ENCODE measurements at places on chromosomes 1 and 21.

DNA sequence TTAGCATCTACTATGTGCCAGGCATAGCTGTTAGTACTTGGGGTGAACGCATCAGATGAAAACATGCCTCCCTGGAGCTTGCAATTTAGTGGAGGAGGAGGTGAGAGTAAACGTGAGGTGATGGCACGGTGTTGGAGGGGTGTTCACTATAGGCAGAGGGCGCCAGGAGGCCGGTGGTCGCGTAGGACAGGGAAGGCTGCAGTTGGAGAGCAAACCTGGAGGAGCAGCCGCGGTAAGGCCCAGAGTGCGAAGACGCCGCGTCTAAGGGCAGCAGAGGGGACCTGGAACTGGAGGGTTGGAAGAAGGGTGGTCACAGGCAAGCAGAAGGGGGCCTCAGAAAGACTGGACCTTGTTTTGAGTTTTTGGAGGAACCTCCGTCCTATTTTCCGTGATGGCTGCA, 30.2 kb upstream of the TRIM17 start:
- no peak for DNase-seq

DNA sequence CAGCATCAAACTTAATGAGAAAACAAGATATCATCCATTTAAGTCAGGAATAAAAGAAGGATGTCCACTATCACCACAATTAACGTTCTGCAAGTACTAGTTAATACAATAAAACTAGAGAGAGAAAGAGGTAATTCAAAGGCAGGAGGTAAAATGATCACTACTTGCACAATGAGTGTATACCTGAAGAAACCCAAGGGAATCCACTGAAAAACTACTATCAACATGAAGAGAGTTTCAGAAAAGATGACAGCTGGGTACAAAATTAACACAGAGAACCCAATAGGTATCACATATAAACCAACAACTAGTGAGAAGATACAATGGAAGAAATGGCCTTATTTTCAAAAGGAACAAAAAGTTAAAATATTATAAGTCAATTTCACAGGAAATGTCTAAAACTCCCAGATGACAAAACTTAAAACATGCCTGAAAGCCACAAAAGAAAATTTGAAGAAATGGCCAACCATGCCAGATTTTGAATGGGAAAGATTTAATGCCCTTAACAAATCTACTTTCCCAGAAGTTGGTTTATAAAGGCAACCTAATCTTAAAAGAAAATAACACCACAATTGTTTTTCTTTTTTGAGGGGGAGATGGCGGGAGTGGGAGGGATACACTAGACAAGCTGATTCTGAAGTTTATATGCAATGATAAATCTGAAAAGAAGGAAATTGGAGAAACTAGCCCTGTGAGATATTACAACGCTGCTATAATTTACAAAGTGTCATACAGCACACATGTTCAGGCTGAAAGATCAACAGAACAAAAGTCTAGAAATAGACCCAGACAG, 17.8 kb downstream of the VPS26C start:
- DNase-seq = no peak

- DNase-seq = no peak
Measured at GRCh38 chr1:173255214-173255813, 48.2 kb upstream of the TNFSF4 start.

DNA sequence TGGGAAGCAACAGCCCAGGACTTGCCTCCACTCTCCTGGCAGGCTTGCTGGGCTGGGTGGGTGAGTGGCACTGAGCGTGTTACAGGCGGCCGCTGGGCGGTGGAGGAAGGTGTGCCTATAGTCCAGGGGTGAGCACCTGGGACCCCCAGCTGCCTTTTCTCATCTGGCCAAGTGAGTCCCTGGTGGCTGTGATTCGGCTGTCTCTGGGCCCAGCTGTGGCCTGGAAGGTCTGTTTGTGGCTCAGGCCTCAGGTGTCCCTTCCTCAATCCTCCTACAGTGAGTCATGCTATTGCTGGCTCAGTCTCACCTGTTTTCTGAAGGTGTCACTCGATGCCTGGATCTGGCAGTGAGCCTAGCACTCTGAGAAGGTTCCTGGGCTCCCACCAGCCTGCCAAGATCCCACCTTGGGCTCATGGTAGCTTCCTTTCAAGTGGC, 564.2 kb downstream of the PTPRU start:
- no peak for DNase-seq

- DNase-seq = no peak
Measured at GRCh38 chr1:173009597-173009996, 41.1 kb downstream of the TNFSF18 start.
